ENCODE measurements at places on chromosomes 1 and 21. TPM values are rescaled to one million over a fixed set of nuclear protein-coding genes. Genes with fewer than 3 reads are reported as not detected.

KRTAP6-3 gene
- total RNA-seq, result not detected

UBL4B gene
- total RNA-seq, result 0.27 TPM

S100A7 gene
- total RNA-seq, result 33.0 TPM

CD52 gene
- 2.7 TPM for total RNA-seq

RGSL1 gene
- not detected for total RNA-seq

USH2A gene
- total RNA-seq, result not detected

TNFRSF9 gene
- not detected for total RNA-seq

PLPPR4 gene
- 2.8 TPM for total RNA-seq

AMY2A gene
- total RNA-seq, result 1.9 TPM

KIF21B gene
- total RNA-seq, result 1.6 TPM

TSTD1 gene
- 52.1 TPM for total RNA-seq

LDLRAD1 gene
- not detected for total RNA-seq

PRR9 gene
- not detected for total RNA-seq

FHAD1 gene
- 1.1 TPM for total RNA-seq

LCA5L gene
- total RNA-seq, result 1.1 TPM

STPG1 gene
- total RNA-seq, result 2.2 TPM
